Adipose tissue (tissue), 3 donors: ENCODE measurements at places on chromosomes 2 and 18. TPM values are rescaled to one million over a fixed set of nuclear protein-coding genes. Genes with fewer than 3 reads are reported as not detected.

Gene PLGLB2
- 1.2 TPM for polyA plus RNA-seq

Gene USP14
- polyA plus RNA-seq, result 27.8 TPM

Gene VAMP5
- 145 TPM for polyA plus RNA-seq

Gene NETO1
- 1.6 TPM for polyA plus RNA-seq

Gene KIAA2012
- polyA plus RNA-seq, result not detected

Gene CTLA4
- polyA plus RNA-seq, result 0.36 TPM

Gene CPO
- polyA plus RNA-seq, result 0.14 TPM

Gene THOC1
- polyA plus RNA-seq, result 11.8 TPM

Gene PLB1
- polyA plus RNA-seq, result 16.9 TPM

Gene OR6B2
- not detected for polyA plus RNA-seq

Gene ADAM23
- 1.2 TPM for polyA plus RNA-seq

Gene ZNF804A
- 0.06 TPM for polyA plus RNA-seq

Gene ASB1
- 7.1 TPM for polyA plus RNA-seq

Gene SIGLEC15
- 0.03 TPM for polyA plus RNA-seq

Gene PSME4
- polyA plus RNA-seq, result 12.5 TPM

Gene IL1A
- not detected for polyA plus RNA-seq

Gene HAAO
- polyA plus RNA-seq, result 12.5 TPM

Gene RGPD4
- polyA plus RNA-seq, result not detected

Gene LYPD6B
- 6.6 TPM for polyA plus RNA-seq

Gene IL1RN
- polyA plus RNA-seq, result 11.6 TPM

Gene PIGN
- 8.0 TPM for polyA plus RNA-seq

Gene HOXD13
- polyA plus RNA-seq, result 0.51 TPM

Gene AAK1
- 14.6 TPM for polyA plus RNA-seq

Gene UGT1A5
- polyA plus RNA-seq, result not detected

Gene IL1F10
- polyA plus RNA-seq, result not detected

Gene UGT1A10
- not detected for polyA plus RNA-seq

Gene PDE1A
- polyA plus RNA-seq, result 27.3 TPM

Gene KLHL41
- 1.5 TPM for polyA plus RNA-seq
